ENCODE measurements at places on chromosomes 3 and 15.

DNA sequence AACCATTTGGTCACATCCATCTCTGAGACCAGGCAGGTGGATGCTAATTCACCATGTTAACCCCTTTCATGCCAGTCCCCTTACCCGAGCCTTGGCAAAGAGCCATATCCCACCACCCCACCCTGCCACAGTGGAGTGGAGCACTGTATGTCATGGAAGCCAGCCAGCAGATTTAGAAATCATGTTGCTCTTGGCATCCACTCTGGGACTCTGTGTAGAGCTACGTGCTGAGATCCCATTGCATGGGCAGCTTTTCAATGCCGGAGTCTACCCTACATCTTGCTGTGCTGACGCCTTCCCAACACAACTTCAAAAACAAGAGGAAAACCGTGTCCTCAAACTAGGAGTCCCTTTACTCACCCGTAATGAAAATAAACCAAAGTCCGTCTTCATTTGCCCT, 131.0 kb downstream of the NTRK3 start:
- DNase-seq: no peak

DNA sequence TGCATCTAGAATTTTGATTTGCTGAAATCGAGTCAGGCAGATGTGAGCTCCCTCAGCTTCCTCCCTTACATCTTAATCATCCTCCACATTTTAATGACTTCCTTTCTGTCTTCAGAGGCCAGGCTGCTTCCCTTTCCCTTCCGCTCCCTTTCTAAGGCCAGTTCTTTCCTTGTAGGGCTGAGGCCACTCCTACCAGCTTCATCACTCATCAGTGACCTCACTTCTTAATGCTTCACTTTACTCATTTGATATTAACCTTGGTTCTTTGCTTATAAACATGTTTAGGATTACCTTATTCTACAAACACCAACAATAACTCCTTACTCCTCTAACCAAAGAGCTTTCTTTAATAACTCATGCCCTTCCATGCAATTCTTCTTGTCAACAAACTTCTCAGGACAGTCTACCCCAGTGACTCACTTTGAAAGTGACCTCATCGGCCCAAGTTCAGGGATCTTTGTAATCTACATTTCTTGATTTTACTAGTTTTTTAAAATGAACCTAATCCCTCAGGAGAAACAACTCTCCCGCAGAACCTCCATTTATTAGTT, 23.9 kb downstream of the ILDR1 start:
- no peak for DNase-seq

DNA sequence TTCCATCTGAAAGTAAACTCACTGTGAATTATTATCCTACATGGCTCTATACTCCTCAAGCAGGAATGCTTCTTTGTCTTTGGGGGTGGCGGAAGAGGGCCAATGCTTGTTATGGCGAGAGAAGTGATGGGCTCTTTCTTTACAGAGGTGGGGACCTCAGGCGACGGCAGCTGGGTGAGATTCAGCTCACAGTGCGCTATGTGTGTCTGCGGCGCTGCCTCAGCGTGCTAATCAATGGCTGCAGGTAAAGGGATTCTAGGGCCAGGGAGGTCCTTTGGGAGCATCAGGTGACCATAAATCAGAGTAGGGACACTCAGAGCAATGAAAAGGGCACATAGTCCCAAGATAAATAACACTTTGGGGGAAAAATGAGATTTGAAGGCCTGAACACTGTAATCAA, 39.0 kb downstream of the ESYT3 start:
- no peak for DNase-seq

GRCh38 chr15:62899090-62899493, 143.5 kb upstream of the TPM1 start:
- DNase-seq: no peak

- DNase-seq: no peak
These were observed 15.6 kb downstream of the OR5K3 start for GRCh38 chr3:98406034-98406433.

GRCh38 chr15:68816158-68816557, 4.5 kb downstream of the ANP32A start:
- no peak for DNase-seq

DNA sequence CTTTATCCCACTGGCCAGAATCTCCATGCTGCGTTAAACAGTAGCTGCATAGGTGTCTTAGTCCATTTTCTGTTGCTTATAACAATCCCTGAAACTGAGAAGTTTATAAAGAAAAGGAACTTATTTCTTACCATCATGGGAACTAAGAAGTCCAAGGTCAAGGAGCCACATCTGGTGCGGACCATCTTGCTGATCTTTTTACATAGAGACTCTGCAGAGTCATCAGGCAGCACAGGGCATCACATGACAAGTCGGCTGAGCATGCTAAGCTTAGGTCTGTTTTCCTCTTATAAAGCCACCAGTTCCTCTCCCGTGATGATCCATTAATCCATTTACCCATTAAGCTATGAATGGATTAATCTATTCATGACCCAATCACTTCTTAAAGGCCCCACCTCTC, 22.4 kb upstream of the FAM174B start:
- DNase-seq: no peak

- DNase-seq: no peak
These were observed 521 bp downstream of the IL5RA start for GRCh38 chr3:3109407-3110298.
